GM12892 (cell line): ENCODE measurements at places on chromosomes 6 and 20.

DNA sequence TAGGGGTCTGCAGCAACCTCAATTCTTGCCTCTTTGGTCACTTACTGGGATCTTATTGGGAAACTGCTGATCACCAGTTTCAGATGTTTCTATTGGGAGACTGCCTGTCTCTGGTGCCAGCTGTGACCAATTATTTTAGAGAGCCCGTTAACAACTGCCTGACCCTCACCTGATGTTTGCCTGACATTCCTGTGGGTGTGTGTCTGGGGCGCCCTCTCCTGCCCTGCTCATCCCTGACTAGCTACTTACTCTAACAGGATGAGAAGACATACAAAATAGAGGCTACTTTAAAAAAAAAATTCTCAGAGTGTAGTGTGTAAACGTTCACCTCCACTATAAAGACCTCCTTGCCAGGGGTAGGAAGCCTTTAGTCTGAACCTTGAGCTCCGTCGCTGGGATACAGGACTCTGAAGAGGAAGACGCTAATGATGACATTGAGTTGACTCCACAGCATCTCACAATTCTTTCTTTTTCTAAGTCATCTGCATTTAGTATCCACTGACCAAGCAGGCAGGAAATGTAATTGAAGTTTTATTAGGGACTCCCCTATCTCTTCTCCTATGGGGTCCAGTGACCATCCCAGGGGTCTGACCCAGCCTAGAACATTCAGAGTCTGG is 54.6 kb upstream of the DDR1 start:
- DNase-seq = no peak

- DNase-seq = no peak
These were observed 80.3 kb downstream of the CDH26 start for GRCh38 chr20:60038400-60039008.

DNA sequence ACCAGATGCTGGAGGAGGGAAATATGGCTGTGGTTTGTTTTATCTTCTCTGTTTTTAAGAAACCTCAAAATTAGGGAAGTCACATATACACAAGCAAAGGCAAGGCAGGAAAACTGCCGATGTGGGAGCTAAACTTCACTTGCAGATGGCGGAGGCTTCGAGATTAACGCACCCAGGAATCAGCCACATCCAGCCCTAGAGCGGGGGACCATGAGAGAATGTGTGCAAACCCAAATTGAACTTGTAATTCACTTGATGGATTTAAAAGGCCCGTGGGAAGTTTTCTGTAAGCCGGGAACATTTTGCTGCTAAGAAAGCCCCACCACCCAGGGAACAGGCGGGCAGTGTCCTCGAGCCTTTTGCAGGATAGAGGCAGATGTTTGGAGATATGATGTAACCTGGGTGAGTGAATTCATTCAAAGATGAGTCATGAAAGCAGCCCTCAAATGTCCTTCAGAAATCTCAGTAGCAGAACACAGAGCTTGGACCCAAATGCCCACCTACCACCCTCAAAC is 39.9 kb downstream of the PREX1 start:
- DNase-seq = no peak

- no peak for DNase-seq
These were observed 8.9 kb downstream of the ITPR3 start for GRCh38 chr6:33630014-33630413.

GRCh38 chr6:166815629-166816028 is 140.7 kb downstream of the RNASET2 start:
- no peak for DNase-seq

GRCh38 chr6:30845183-30845582 is 39.1 kb upstream of the DDR1 start:
- no peak for DNase-seq

DNA sequence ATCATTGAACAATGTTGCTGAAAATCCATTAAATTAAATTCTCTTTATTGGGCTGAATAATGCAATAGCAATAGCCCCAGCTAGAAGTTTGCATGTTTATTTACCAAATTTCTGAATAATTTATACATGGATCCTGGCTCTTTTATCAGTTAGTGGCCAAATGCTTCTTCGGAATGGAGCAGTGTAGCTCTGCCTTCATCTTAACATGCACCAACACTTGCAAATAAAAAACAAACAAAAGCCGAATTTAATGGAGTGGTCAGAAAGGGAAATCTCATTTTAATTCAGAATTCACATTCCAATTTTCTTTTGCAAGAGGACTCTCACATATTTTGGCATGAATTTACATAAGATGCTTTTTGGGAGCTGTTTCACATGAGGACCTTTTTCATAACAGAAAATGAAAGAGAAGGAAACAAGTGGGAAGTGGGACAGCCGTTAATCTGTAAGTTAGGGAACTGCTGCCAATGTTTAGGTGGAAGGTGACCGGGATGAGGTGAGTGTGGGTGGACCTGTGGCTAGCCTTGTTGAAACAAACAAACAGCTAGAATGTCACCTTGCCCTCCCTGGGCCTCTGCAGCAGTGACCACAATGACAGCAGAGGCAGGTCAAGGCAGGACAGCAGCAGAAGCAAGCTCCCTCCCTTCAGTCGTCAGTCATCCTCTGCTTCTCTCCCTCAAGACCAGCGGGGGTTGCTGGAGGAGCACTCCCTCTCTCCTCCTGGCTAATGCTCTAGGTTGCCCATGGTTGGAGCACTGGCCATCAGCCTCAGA is 73.2 kb downstream of the INSM1 start:
- no peak for DNase-seq

GRCh38 chr6:44338228-44339122 is 4.0 kb upstream of the SPATS1 start:
- DNase-seq = peak; percentile 36

DNA sequence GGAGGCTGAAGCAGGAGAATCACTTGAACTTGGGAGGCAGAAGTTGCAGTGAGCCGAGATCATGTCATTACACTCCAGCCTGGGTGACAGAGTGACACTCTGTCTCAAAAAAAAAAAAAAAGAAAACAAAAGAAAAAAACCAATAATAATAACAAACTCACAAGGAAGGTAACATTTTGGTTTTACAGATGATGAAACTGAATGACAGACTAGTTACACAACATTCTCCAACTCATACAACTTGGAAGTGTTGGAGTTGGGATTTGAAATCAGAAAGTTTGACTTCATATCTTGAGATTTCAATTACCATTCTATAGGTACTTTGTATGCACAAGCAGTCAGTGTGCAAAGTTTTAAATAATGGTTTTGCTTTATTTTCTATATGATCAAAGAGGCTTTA is 10.2 kb downstream of the TPD52L1 start:
- no peak for DNase-seq

- no peak for DNase-seq
These were observed 55.3 kb downstream of the PFDN4 start for GRCh38 chr20:54263116-54263690.

- no peak for DNase-seq
These were observed at the start of gene PRELID3B for GRCh38 chr20:59042151-59042795. Gene PRELID3B, minus strand, starts transcription at chr20:59042786. Its CDS starts 56 bp downstream, at chr20:59042730.

DNA sequence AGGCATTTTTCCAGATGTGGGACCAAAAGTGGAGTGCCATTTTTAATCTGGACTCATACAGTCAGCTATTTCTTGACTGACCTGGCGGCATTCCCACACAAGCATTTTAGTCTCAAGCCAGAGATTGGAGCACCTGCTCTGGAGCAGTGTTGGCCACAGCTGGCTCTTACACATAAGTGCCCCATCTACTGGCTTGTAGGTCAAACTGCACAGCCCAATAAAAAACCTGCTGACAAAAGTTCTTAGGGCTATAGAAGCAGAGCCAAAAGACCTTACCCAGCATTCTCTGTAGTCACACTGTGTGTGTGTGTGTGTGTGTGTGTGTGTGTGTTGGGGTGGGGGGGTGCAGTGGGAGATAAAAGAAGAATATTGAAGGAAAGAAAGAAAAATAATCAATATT is 38.6 kb upstream of the SENP6 start:
- no peak for DNase-seq

GRCh38 chr6:47094241-47094925 is 52.3 kb upstream of the ADGRF1 start:
- DNase-seq = no peak

DNA sequence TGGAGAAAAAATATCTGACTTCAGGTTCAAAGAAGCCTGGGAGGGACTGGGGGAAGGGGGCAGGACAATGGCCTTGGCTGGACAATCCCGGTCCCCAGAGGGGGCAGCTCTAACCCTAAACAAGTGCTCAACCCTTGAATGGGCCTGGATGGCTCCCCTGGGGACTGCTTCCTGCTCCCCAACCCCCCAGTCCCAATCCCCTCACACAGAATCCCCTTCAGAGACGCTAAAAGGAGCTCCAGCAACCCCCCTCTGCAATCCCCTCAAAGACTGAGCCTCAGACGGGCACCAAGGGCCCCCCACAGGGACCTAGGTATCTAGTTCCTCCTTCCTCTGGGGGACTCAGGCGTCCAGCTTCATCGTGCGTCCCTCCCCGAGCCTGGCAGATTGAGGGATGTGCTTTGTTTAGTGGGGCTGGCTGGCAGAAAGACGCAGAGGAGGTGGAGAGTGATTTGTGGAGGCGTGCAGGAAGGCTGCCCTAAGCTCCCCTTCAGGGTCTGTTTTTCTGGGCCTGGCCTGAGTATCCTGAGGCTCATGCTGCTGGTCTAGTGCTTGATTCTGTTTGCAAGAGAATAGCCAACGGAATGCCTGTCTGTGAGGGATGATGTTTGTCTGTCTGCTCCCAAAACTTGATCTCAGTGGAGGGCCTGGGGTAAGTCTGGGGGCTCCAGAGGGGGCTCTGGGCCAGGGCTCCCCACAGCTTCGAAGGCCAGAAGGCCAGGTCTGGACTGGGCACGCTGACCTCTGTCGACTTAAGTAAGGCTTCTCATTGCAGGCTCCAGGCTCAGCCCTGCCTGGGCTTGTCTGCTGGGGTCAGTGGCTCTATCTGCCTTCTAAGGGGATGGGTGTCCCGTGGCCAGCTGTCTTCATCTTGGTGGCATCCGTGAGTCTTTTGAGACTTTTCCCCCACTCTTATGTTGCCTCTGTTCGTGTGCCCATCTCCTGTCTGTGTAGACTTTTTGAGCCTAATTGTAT is 1.7 kb upstream of the POU5F1 start:
- no peak for DNase-seq

GRCh38 chr6:166419286-166419685 is 36.5 kb upstream of the MPC1 start:
- DNase-seq = no peak

- no peak for DNase-seq
These were observed 54.6 kb upstream of the ISM1 start for GRCh38 chr20:13166437-13166836.

GRCh38 chr20:1696521-1697209 is 39.1 kb upstream of the SIRPG start:
- no peak for DNase-seq

- peak; percentile 57 for DNase-seq
These were observed 57.4 kb downstream of the ARHGAP40 start for GRCh38 chr20:38658879-38659596.

GRCh38 chr6:138485586-138486248 is 13.6 kb downstream of the NHSL1 start:
- DNase-seq = no peak
